Gastrocnemius medialis (tissue), 4 donors: ENCODE measurements at places on chromosomes 1 and 21. TPM values are rescaled to one million over a fixed set of nuclear protein-coding genes. Genes with fewer than 3 reads are reported as not detected.

- peak; percentile 21 for DNase-seq
Measured at GRCh38 chr1:20100632-20101355, 18.5 kb downstream of the PLA2G2D start.

- no peak for DNase-seq
Measured at GRCh38 chr1:76317299-76317900, 242.9 kb downstream of the ST6GALNAC3 start.

- DNase-seq, result no peak
Measured at GRCh38 chr1:40887012-40887378, 24.8 kb upstream of the CITED4 start.

DNA sequence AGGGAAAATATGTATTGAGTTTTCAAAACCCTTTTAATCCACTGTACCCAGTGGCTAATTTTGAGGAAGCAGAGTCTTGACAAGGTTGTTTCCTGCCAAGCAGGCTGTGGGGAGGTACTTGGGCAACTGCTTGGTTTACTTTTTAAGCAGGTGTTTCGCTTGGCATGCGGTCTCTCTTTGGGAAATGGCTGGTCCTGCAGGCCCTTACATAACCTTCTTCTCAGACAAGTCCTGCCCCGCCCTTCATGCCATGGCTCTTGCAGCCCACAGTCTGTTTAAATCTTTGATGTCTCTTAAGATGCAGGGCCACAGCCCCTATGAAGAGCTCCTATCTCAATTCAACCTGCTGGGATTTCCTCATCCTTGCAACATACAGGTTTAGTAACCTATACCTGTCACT lies 36.0 kb upstream of the ABCD3 start:
- DNase-seq, result no peak

DNA sequence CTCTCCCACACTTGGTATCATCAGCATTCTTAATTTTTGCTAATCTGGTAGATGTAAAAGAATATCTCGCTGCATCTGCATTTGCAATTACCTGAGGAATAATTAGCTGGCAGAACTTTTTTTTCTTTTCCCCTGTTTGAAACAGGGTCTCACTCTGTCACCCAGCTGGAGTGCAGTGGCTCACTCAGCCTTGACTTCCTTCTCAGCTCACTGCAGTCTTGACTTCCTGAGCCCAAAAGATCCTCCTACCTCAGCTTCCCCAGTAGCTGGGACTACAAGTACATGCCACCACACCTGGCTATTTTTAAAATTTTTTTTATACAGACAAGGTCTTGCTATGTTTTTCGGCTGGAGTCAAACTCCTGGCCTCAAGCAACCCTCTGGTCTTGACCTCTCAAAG lies 35.4 kb upstream of the ENAH start:
- no peak for DNase-seq

OPN3 gene
- total RNA-seq, result 9.6 TPM

- DNase-seq, result peak; percentile 1
Measured at GRCh38 chr1:2787163-2787911, 14.2 kb downstream of the TTC34 start.

DNA sequence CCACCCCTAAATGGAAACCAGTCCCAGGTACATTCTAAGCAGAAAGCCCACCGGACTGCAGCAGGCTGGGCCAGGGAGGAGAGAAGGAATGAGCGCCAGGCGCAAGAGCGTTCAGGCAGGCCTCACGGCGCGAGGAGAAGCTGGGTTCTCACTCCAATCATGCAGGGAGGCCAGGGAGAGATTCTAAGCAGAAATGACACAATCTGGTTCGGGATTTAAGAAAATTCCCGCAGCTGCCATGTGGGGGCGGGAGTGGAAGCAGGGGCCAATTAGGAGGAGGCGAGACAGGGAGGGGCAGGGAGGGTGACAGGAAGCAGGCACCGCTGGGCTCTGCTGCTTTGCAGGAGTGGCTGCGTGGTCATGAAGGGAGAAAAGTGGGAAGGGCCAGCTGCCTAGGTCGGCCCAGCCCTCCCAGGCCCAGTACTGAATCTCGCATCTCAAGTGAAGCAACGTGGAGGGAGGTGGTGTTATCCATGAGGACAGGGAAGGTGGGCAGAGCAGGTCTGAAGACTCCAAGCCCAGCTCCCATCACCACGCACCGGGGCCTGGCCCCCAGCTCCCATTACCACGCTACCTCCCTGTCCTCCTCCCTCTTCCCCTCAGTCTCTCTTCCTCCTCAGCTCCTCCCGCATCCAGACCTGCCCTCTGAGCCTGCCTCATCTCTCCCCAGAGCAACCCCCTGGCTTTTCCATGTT lies 11.8 kb downstream of the NPHP4 start:
- peak; percentile 62 for DNase-seq

PRKACB gene
- 8.6 TPM for total RNA-seq

BSND gene
- total RNA-seq, result not detected

LCE2B gene
- total RNA-seq, result not detected

- DNase-seq, result peak; percentile 65
Measured at GRCh38 chr1:23634840-23635651, 56.6 kb upstream of the RPL11 start.

DNA sequence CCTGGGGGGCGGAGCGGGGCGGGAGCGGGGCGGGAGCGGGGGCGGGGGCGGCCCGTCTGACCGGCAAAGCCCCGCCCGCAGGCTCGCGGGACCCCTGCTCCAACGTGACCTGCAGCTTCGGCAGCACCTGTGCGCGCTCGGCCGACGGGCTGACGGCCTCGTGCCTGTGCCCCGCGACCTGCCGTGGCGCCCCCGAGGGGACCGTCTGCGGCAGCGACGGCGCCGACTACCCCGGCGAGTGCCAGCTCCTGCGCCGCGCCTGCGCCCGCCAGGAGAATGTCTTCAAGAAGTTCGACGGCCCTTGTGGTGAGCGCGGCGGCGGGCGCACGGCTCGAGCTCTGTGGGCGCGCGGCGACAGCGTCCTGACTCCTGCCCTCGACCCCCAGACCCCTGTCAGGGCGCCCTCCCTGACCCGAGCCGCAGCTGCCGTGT lies 21.2 kb downstream of the AGRN start:
- DNase-seq, result no peak

DNA sequence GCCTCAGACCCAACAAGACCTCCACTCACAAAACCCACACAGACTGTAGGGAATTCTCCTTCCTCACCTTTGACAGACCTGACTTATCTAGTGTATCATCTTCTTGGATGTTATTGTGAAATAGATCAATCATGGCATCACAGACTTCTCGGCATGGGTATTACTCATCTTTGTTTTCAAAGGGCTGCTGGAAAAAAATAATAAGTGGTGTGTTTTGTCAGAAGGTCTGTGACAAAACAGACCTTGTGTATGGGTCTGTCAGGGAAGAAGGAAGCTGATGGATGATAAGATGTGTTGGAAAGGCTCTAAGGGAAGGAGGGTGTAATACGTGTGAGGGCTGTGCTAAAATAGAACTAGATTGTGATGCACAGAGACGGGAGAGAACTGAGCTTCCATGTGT lies 13.9 kb upstream of the S100A7 start:
- DNase-seq, result no peak

GRCh38 chr1:81174811-81175476 lies 625.8 kb upstream of the ADGRL2 start:
- DNase-seq, result no peak

DNA sequence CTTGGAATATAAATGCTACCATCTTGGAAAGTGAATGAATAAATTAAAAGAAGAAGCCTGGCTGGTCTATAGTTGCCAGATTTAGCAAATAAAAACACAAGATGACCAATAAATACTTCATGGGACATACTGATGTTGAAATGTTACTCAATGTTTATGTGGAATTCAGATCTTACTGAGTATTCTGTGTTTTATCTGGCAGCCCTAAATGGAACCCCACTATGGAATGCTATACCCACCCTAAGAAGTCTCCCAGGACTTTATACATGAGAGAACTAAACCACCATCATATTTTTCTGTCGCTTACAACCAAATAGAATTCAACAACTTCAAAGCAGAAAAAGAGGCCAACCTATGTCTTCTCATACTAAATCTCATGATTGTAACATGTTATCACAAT lies 177.6 kb upstream of the HMCN1 start:
- DNase-seq, result no peak

MAP1LC3C gene
- total RNA-seq, result 5.4 TPM

ASCL5 gene
- not detected for total RNA-seq

DNA sequence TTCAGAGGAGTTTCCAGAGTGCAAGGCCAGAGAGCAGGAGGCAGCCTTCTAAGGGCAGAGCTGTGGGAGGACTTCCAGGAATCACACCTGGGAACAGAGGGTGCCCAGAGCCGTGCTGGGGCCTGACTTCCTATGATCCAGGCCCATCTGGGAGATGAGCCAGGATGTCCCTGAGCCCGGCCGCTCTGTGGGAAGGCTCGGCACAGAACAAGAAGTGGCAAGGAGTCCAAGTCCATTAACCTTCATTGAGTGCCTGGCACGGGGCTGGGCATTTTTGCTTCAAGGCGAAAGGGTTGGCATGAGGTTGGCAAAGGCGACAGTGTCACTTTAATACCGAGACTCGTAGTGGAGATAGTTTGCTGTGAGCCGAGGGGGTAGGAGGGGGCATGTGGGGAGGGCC lies 18.2 kb downstream of the TMEM201 start:
- DNase-seq, result no peak

GRCh38 chr1:44029260-44029910 lies 1.9 kb downstream of the SLC6A9 start:
- DNase-seq, result no peak

DNA sequence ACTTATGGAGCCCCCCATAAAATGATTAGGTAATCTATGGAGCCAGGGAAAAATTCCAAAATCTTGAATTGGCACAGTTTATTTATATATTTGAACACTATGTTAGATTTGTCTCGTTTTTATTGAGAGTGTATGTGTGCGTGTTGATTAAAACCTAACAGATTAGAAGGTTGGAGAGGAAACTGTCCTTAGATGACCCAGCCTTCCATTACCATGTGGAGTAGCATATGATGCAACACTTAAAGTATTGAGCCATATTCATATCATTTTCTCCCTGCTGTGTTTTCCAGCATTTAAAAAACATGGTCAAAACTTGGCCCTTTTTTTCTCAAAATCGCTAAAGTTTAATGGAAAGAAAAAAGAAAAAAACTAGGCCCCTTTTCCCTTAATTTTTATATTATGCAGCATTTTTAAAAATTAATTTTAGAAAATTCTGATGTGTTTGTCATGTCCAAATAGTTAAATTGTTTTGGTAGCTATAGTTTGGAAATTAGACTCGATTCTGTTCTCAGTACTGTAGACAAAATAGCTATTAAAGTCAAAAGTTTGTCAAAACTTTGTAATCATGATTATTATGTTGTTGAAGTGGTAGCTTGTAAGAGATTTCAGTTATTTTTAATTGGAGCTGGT lies 2.3 kb downstream of the LRRC8D start:
- no peak for DNase-seq

DNA sequence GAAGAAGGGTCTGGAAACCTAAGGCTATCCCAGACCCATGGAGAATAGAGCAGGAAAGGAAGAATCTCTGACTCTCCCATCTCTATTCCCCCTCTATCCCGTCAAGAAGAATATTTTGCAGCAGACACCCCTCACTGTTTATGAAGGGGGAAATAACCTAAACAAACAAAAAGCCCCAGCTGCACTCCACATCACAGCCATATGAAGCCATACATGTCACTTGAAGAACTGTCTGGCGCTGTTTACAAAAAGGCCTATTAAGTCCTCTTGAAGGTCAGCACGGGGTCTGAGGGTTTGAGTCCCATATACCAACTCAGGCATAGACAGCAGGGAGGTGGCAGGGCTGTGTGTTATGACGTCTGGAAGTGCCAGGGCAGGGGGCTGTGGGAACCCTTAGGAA lies 31.4 kb downstream of the TRABD2B start:
- no peak for DNase-seq

OR14I1 gene
- total RNA-seq, result not detected

PUSL1 gene
- total RNA-seq, result 7.1 TPM

DNA sequence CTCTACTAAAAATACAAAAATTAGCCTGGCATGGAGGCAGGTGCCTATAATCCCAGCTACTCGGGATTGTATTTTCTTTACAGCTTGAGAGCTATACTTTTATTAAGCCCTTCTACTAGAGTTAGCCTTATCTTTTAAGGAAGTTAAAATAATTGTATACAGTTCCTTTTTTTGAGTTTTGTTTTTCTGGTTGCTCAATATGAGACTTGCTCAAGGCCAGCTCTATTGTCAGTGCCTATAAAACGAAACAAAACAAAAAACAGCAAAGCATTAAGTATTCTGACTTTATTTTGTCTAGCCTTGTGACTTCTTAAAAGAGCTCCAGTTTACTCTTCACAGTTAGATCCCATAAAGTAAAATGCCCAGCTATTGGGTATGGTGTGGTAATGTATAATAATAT lies 17.2 kb downstream of the PKN2 start:
- DNase-seq, result no peak

DNA sequence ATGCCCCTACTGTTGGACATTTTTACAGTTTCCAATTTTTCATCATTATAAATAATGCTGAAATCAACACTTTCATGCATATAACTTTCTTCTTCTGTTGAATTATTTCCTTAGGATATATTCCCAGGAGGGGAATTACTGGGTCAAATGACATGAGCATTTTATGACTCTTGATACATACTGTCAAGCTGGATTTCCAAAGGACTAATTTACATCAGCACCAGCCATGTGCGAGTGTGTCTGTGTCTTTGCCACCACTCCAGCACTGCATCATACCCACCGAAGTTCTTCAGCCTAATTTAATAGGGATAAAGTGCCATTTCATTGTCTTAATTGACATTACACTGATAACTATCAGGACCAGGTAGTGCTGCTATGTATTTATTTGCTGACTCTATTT lies 146.7 kb downstream of the CSMD2 start:
- no peak for DNase-seq

DNA sequence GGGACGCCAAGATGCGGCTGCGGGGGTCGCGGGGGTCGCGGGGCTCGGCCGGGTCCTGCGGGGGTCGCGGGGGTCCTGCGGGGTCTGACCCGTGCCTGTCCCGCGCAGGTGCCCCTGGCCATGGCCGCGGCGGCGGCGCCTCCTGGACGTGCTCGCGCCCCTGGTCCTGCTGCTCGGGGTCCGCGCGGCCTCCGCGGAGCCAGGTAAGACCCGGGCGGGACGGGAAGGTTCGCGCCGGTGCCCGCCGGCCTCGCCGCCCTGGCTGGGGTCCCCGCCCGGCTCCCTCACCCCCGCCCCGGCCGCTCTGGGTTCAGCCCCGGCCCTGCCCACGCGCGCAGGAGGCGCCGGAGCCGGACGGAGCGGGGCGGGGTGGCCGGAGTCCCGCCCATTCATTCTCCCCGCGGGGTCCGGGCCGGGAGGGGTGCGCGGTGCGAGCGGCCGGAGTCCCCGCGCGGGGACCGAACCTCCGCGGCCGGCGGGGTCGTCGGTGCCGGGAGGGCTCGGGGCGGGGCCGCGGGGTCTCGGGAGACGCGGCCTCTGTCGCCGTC lies 380 bp downstream of the COL18A1 start:
- no peak for DNase-seq

- DNase-seq, result no peak
Measured at GRCh38 chr21:45827302-45827692, 154.3 kb upstream of the COL6A1 start.

GRCh38 chr1:214933375-214933774 lies 149.2 kb upstream of the KCNK2 start:
- no peak for DNase-seq

GRCh38 chr1:235901461-235901860 lies 34.8 kb upstream of the LYST start:
- DNase-seq, result no peak
